ENCODE measurements at places on chromosomes 5 and 9.

- no peak for DNase-seq
These were observed 228.5 kb downstream of the COMMD10 start for GRCh38 chr5:116313366-116313765.

DNA sequence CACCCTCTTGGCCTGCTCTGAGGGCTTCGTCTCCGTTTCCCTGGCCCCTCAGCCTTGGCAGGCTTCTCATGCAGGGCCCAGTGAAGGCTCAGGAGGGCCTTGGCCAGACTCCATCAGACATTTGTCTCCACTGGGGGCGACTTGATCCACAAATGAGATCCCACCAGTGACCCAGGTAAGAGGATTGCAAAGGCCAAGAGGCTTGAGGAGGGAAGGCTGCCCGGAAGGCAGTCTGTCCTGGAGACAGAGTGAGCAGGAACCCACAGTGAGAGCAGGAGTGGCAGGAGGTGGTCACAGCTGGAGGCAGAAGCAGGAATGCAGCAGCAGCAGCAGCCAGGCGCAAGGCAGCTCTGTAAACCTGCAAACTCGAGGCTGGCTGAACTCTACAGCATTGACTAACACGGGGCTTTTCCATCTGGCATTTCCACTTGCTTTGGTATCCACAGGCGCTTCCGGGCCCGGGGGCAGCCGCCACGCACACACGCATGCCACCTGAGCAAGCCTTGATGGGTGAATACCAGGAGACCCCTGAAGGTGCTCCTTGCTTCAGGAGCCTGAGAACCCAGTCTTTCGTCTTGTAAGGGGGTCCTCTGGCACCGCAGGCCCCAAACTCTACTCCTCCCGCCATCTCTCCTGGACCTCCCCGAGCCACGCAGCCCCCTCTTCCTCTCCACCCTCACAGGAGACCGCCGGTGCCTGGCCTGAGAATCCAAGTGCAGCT, 14.7 kb downstream of the MGAT1 start:
- no peak for DNase-seq

DNA sequence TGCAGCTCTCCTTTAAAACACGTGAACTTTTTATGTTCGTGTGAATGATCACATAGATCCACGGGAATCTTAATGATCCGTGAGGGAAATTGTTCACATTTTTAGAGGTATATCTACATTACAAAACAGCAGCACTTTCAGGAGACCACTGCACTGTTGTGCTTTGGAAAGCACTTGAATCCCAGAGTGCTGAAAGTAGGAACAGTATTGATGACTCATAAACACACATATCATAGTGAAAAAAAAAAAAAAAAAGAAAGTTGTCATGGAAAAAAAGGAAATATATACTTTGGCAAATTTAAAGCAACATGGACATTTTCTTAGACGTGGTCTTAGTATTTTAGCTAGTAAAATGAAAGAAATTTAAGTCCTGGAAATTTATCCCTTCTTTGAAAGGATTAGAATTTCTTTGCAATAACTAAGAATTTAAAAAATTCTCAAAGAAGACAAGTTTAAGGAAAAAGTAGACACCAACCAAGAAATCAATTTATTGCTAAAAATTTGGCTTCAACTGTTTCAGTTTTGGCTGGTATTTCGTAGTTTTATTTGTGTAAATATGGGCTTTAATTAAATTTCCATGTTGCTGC, 55.4 kb downstream of the ADGRV1 start:
- no peak for DNase-seq

DNA sequence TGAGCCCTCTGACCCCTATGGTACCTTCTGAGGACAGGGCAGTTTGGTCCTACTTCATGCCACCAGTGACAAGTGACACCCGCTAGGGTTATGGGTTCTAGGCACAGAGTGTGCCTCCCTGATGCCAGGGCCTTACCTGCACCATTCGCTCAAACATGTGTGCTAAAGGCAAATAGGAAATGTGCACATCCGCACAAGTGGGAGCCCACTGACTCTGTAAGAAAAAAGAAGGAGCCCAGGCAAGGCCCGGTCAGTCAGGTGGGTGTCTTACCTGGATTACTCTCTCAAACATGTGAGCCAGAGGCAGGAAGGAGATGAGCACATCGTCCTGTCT, 29.1 kb upstream of the MEIKIN start:
- no peak for DNase-seq

DNA sequence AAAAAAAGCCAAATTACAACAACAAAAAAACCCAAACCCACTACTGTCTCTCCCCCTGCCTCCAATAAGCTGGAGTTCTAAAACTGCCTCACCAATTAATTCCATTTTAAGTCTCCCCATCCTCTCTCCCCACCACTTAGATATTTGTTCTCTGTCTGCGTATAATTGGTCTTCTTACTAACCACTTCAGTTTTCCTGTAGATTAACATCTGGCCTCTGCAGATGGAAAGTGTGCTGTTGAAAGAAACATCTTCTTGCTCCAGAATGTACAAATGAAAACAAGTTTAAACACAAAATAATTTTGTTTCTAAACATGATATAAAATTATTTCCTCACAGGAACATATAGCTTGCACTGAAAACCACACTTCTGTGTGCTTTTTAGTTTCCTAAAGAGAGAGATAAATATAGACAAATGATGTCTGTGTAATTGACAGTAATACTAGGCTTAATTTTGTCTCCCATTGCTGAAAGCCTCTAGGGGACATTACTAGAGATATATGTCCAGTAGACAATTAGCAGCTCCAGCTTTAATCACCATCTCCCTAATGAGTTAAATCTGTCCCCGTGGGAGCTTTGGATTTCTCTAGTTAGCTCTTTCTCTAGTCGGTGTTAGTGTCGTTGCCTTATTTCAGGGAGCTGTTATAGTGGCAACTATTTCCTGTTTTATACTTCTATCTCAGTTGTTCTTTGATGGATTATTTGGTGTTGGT, 164.0 kb downstream of the ARHGAP26 start:
- DNase-seq: no peak

DNA sequence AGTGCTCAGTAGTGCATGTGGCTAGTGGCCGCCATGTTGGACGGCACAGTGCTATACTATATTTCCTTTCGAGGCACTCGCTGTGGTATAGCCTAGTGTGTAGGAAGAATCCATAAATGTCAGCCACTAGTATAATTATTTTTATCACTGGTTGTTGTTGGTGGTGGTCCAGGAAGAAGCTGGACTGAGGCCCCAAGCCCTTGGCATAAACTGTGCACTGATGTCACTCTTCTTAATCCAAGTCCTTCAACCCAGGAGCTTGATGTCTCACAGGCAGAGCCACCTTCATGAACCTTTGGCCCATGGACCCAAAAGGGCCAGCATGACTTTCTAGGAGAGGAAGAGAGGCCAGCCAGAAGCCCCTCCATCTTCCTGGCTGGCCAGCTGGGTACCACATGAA, 32.5 kb upstream of the SYNPO start:
- DNase-seq: no peak

All from omental fat pad (tissue), 4 donors.